Frontal cortex (tissue), 4 donors: ENCODE measurements at places on chromosomes 7 and 10.

- no peak for DNase-seq
Measured at GRCh38 chr7:74185636-74186035, 11.5 kb downstream of the EIF4H start.

DNA sequence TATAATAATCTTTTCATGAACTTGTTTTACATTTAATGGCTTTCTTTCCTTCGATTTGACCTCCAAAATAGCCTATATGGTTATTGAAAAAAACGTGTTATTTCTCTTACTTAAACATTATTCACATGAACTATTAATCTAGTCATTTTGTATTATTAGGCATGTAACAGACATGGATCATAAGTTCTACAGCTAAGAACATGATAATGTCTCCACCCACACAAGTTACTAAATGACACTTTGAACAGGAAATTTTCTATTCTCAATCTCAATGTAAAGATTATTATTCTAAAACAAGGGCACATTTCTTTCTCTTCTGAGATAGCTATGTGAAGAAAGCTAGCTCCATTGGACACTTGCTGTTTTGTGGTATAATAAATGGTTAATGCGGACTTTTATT, 10.0 kb downstream of the LAMB4 start:
- no peak for DNase-seq

- no peak for DNase-seq
Measured at GRCh38 chr10:88115407-88115806, 252.0 kb downstream of the PTEN start.

DNA sequence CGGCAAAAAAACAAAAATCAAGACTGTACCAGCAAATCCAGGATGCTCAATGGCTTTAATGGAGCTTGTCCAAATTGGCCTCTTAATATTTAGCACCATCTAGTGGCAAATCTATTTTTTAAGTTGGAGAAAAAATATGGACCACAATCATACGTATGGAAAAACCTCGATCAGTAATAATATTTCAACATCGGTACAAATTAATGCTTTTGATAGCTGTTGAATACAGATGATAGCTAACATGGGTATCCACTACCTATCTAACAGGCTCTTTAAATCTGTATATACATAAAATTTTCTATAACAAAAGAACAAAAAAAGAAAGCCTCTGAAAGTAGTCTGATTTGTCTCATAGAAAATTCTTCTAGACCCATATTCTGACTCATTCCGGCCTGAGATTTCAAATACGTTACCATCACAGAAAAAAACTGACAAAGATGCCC, 29.2 kb downstream of the COA1 start:
- peak; percentile 27 for DNase-seq

GRCh38 chr7:38262545-38262944, 10.9 kb downstream of the TARP start:
- no peak for DNase-seq

DNA sequence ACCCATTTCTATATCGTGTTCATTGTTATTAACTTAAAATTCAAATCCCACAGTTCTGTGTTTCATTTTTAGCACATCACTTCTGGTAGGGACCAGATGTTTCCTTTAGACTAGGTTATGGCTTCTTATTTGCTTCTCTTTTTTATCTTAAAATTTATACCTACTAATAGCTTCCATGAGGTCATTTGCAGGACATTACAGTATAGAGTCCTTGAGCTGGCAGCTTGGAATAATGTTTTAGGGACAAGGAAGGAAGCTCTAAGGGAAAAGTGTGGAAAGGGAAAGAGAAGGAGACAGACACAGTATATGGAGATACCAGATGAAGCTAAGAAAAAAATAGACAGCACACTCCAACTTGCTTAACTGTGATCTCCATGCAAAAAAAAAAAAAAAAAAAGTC, 48.8 kb upstream of the CD36 start:
- no peak for DNase-seq

DNA sequence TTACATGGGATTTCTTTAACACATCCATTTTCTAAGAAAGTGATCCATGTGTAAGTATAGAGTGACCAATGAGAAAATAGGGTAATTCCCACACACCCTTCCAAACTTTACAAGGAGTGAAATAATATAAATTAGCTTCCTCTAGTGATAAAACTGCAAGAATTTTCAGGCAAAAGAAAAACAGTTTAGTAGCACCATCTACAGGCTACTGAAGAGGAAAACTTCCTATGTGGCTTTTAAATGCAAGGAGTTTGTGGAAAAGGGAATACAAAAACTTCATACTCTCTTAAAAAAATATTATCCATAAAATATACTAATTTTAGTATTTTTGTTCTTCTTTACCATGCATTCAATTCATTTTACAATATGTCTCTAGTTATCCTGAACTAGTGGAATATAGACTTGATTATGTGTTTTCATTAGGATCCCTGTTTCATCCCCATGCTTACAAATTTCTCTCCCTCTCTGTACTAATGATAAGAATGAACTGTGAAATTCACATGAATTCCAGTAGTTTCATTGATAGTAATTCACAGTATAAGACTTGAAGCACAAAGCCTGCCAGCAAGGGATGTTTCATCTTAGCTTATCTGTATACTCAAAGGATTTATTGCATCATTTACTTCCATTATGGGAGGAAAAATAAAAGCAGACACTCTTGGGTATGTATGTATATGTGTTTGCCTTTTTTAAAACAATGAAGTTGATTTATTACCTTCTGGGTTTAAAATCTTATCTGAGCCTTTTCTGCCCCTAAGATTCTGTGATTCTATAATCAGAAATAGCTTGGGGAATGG, 442.9 kb downstream of the AUTS2 start:
- no peak for DNase-seq

DNA sequence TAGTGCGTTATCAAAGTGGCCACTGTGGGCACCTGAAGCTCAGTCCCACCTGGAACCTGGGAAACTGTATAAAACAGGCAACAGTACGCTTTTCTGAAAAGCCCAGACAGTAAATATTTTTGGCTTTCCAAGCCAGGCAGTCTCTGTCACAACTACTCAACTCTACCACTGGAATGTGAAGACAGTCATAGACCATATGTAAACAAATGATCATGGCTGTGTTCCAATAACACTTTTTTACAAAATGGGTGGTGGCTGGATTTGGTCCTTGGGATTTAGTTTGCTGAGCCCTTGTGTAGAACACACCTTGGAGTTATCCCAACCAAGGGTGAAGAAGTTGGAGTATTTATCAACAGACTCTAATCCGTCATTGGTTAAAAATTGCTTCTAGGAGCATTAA, 259.9 kb downstream of the SKIDA1 start:
- no peak for DNase-seq

- peak; percentile 28 for DNase-seq
Measured at GRCh38 chr7:149880638-149881311, 7.0 kb downstream of the ATP6V0E2 start.

- DNase-seq = no peak
Measured at GRCh38 chr7:92608380-92609322, 18.5 kb upstream of the FAM133B start.

DNA sequence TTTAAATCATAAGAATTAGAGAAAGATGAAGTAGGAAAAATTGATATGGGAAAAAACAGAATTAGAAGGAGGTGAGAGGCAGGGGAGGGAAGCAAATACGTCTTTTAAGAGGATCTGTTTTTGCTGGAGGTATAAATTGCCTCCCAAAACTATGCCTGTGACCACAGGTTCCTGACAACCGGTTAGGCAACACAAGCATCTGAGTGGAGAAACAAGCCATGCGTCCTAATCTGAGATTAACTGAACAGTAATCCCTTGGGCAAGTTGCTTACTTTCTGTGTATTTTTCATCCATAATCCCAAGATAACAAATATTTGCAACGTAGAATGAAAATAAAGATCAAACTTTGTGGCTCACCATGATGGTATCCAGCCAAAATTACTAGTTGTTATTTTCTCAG, 149.2 kb downstream of the C1GALT1 start:
- no peak for DNase-seq

DNA sequence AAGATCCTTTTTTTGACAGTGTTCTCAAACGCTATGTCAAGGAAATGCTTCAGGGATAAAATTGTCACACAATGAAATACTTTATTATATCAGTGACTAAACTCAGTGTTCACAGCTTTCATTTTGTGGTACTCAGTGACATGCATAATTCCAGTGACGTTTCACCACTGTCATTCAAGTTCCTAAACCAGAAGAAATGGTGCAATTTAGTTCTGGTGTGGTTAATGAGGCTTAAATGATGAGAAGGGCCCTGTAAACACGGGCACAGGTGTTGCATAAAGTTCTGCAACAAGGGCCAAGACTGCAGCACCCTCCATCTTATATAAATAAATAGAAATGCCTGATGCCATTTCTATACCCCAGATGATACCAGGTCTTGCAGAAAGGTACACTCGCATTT, 1247.1 kb downstream of the GATA3 start:
- DNase-seq = no peak

GRCh38 chr7:141695803-141696289, 6.1 kb downstream of the DENND11 start:
- no peak for DNase-seq

DNA sequence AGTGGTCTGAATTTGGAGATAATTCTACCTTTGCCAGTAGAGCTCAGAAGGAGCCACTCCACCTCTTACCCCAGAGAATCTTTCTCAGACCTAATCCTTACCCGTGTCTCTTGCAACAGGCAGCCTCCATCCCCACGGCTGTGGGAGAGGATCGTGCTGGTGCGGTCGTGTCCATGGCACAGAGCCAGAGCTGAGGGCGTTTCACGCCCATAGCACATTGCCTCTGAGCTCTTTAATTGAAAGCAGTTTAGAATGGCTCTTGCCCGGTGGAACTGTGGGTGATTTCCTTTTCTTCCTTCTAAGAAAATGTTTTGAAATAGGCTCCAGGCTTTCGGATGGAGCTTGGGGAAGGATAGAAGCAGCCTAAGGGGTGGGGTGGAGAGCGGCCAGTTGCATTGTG, 41.5 kb downstream of the PRF1 start:
- no peak for DNase-seq

GRCh38 chr7:137040745-137041144, 172.3 kb downstream of the CHRM2 start:
- DNase-seq = no peak

GRCh38 chr10:132588301-132589013, 50.9 kb downstream of the INPP5A start:
- no peak for DNase-seq

DNA sequence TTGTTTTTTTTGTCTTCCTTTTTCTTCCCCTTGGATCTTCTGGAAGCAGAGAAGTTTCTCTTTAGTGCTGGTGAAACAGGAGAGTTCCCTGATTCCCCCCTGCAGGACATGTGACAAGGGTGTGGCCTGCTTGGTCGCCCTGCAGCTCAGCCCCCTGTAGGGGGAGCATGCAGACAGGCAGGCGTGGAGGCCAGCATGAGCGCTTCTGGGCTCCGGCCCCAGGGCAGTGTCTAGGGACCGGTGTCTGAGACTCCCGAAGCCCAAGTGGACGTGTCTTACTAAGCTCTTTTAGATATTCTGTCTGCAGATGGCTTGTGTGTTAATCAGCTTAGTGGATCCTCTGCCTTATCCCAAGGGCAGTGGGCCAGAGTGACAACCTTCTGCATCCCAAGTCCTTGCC, 26.1 kb downstream of the PRSS58 start:
- no peak for DNase-seq

DNA sequence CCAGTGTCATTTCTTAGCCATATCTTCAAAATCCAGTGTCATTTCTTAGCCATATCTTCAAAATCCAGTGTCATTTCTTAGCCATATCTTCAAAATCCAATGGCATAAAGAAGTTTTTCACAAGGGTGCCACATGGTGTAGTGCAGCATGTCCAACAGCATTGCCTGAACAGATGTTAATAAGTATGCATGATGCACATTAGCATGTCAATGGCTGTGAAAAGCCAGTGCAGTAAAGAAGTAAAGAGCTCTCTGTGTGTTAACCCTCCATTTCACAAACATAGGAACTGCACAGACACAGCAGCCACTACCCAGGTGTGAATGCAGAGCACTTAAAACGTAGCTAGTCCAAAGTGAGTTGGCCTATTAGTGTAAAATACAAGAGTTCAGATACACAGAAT, 89.8 kb downstream of the GNAI1 start:
- DNase-seq = no peak

DNA sequence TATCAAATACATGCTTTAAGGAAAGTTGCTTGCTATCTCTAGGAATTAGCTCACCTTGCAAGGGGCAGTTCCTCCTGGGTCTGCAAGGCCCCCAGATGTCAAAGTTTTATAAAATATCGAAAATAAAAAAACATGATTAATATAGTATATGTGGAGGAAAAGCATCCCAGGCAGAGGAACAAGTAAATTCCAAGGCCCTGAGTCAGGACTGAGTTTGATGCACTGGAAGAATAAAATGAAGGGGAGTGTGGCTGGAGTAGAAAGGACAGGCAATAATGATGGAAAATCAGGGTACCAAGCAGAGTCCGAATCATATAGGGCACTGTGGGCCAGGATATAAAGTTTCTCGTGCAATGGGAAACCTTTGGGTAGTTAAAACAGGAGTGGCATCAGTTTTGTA, 112.4 kb upstream of the EEPD1 start:
- no peak for DNase-seq

DNA sequence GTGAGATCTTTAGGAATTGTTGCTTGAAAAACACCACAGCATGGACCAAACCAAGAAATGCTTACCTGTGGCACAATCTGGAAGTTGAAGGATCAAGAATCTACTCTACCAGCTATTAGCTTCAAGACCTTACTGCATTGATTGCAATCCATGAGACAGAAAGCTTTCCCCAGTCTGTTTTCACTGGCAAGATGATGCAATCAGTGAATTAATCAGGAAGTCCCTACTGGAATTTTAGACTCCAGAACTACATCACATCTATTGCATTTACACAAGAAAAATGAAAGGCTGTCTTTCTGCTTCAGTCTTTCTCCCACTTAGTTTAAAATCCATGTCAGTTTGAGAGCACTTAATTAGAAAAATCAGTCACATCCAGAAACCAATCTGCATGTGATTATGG, 191.7 kb downstream of the TFEC start:
- DNase-seq = no peak

DNA sequence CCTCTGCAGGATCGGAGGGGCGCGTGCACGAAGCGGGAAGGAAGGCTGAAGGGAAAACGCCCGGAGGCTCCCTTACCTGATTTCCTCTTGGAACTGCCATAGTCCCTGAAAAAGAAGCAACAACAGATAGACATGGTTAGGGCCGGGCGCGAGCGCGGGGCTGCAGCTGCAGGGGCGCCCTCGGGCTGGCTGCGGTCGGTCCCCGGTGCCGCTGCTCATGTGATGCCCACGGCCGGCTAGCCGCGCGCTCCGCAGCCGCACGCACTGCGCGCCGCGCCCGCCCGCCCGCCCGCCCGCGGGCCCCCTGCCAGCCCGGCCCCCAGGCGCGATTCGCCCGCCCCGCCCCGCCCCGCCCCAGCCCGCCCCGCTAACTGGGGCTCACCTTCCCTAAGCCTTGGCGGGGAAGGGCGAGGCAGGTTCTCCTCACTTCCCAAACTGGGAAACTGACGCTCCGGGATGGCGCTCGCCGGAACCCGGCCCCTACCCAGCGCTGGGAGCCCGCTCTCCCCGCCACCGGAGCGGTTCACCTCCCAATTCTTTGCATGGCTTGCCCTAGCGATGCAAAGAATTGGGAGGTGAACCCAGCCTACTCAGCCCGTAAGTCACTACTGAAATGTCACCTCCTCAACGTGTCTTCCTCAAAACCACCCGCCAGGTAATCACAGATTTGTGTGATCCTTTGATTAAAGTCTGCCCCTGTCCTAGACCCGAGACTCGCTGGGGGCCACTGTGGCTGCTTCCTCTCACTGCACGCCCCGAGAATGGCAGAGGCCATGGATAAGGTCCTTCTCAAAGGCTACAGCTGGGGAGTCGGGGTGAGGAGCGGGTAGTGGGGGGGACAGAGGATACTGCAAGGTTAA, 162.2 kb downstream of the SH3PXD2A start:
- DNase-seq = peak; percentile 67
